COR-L47 (cell line): ENCODE measurements at places on chromosomes 6 and 20.

DNA sequence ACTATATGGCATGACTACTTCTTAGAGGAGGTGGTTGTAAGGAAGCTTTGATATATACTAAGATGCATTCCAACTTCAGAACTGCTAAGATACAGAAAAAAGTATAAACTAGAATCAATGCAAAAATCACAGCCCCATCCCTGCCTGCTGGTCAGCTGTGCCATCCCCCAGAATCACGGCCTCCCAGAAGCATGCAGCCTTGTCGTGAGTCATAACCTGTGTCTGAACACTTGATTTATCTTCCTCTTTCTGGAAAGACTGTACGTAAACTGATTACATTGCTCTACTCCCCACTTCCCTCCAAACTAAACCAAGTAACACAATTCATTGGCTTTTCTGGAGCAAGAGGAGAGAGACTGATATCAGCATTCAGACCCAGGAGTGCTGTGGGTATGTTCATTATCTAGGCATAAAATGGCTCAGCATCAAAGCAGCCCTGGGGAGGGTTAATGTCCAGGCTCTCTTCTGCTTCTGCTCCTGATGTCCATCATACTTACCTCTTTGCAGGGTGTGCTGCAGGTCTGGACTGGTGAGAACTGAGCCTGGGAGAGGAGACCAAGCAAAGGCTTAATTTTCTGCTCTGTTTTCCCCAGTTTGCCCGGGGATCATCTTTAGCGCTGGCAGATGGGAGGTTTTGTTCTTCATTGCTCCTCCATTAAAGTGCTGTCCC lies 18.4 kb downstream of the SCP2D1 start:
- DNase-seq = no peak

DNA sequence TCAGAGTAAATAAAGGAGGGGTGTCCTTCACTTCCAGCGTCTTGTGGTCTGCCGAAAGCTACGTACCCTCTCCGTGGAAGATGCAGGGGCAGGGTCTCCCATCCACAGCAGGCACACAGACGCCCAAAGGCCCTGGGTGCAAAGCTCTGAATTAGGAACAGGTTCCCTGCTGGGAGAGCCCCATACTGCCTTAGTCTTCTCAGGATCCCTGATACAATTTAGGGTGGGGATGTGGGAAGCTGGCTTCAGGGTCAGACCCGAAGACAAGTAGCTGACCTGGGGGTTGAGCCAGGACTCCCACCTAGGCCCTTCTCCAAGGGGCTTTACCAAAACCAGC lies 74.1 kb downstream of the TTLL2 start:
- no peak for DNase-seq

- DNase-seq = no peak
These were observed 140.7 kb downstream of the QRSL1 start for GRCh38 chr6:106770081-106770480.

DNA sequence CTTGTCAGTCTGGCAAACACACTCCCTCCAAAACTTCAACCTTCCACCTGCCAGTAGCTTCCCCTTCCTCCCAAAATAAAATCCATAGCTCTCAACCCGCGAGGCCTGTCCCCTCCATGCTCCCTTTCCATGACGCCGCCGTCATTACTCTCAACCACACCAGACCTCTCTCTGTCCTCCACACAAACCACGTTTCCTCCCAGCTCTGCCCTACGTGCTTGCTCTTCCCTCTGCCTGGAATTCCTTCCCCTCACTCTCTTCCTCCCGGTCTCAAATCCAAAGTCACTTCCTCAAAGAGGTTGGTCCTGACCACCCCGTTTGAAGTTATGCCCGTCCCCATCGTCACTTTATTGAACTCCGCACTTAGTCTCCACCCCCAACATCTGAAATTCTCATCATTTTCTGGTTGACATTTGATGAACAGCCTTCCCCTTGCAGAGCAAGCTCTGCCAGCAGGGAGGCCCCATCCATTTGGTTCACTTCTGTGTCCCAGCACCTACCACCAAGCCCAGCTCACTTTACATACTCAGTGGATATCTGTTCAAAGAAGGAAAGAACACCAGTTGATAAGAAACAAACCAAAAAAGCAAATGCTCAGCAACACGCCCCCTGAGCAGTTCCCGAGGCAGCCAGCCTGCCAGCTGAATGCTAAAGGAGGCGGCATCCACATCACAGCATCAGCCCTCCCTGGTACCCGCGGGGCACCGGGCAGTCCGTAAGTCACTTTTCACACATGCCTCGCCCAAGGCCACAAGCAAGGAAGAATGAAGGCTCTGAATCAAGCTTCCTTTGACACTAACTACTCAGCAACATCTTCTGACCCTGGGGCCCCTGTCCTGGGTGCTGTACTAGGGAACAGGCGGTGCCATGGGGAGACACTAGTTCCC lies 125.0 kb downstream of the NFATC2 start:
- DNase-seq = no peak

- no peak for DNase-seq
These were observed 38.1 kb upstream of the OPN5 start for GRCh38 chr6:47743744-47744143.
